ENCODE measurements at places on chromosomes 13 and 19. TPM values are rescaled to one million over a fixed set of nuclear protein-coding genes. Genes with fewer than 3 reads are reported as not detected.

DNA sequence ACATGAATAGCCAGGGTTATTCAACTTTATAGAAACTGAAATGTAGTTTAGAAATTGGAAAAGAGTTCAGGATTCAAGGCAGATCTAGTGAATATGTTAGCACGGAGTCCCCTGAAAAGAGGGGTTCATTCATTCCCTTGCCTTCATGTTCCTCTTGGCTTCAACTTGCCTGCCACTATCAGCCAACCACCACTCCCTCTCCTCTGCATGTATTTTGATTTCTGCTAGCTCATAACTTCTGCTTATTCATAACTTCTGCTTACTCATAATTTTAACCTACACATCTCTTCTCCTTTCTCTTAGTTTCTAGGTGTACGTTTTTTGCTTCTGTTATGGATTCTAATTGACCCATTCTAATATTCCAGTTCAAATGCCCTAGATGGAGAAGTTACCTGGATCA is 5.5 kb upstream of the SERTM1 start:
- no peak for DNase-seq

DNA sequence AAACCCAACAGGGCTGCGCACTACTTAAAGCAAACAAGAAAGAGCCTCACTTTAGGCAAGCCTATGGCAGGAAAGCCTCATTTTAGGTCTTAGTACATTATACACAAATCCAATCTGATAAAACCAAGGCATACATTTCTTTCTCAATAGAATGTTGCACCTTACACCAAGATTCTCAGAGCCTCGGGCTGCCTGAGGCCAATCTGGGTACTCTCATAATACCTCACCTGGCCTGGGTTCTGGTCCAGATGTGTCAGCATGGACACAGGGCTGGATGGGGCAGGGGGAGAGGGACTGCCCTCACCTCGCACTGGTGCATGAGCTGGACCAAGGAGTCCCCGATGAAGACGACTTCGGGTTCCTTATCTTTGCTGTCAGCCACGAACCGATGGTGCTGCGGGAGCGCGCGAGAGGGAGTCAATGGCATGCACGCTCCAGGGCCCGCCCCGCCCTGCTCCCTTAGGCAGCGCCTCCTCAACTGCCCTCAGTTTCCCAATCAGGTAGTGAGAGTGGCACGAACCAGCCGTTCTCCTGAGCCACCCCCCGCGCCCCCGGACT is at the start of gene PRR19:
TSS of gene PRR19 (plus strand) at position 487 of the 558 bp plus-strand sequence. CDS start 7,453 bp downstream, outside the sequence.
- peak; percentile 43 for DNase-seq

- DNase-seq: no peak
Measured at GRCh38 chr19:51462276-51462675, 4.0 kb upstream of the SIGLEC8 start.

- DNase-seq: no peak
Measured at GRCh38 chr13:44842158-44842557, 147.1 kb downstream of the NUFIP1 start.

The MISP3 gene
- total RNA-seq: 4.3 TPM

GRCh38 chr13:79456656-79457365 is 24.1 kb upstream of the NDFIP2 start:
- DNase-seq: no peak

The LAIR1 gene
- 16.1 TPM for total RNA-seq

The AXL gene
- 40.1 TPM for total RNA-seq

DNA sequence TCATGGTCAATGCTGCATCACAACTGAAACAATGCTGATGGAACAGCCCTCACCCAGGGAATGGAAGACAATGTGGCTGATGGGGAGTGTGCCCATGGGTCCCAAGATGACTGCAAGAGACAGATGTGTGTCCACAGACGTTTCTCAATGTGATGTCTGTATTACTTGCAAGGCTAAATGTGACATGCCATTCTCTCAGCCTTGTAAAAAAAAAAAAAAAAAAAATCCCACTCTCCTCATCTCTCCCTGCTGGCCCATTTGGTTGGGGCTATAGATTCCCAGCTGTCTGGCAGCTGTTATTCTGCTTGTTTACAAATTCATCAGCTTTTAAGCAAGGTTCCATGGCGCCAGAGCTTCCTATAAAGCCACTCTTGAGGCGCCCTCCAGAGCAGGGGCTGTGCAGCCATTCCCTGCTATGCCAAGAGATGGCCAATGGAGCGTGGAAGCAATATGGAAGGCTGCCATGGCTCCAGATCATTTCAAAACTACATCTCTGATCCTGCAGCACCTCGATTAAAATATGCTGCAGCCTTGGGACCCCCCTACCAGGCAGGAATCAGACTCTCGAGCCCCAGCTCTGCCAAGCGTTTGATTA is 294.8 kb downstream of the FOXO1 start:
- DNase-seq: no peak

All from ureter (tissue), 1 donor.